ENCODE measurements at places on chromosomes 2 and 18.

GRCh38 chr2:239582476-239582875 lies 181.7 kb upstream of the HDAC4 start:
- DNase-seq, result no peak

DNA sequence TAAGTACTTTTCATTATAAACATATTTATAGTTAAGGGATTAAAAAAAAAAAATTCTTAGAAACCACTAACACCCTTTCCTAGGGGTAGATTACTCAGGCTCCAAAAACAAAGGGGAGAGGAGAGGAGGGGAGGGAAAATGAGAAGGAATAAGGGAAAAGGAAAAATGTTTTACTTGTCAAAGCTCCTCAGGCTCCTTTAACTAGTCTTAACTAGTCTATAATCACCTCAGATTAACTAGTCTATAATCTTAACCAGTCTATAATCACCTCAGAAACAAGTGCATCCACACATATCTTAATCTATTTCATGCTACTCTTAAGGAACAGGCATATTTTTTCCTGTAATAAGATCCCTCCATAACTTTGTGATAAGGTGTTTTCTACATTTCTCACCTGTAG lies 76.4 kb downstream of the KANSL1L start:
- DNase-seq, result no peak

- no peak for DNase-seq
Measured at GRCh38 chr2:113895819-113896563, 6.1 kb downstream of the ACTR3 start.

- DNase-seq, result no peak
Measured at GRCh38 chr18:36490897-36491296, 193.4 kb downstream of the FHOD3 start.

GRCh38 chr2:59752071-59752470 lies 801.4 kb downstream of the BCL11A start:
- DNase-seq, result no peak

DNA sequence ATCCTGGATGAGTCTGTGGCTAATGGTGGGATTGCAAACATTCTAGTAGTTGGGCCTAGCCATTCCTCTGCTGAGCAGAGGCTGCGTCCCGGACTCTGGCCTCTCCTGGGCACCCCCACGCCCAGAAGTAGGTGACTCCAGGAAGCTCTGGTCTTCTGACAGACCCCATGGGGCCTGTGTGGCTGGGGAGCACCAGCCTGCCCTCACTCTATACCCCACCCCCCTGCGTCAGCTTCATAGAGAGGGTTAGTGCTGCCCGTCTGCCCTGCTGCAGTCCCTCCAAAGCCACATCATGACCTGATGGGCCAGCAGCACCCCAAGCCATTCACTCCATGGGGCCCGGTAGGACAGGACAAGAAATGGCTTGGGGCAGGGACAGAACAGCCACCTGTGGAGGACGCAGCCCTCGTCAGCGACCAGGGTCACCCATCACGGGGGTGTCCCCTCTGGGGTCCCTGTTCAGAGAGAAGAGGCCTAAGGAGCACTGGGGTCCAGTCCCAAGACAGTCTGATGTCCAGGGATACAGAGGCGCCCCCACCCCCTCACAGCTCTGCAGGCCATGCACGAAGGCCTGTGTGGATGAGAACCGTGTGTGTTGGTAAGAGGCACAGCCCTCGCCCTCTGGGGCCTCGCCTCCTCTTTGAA lies 238.3 kb downstream of the ATAD2B start:
- no peak for DNase-seq

DNA sequence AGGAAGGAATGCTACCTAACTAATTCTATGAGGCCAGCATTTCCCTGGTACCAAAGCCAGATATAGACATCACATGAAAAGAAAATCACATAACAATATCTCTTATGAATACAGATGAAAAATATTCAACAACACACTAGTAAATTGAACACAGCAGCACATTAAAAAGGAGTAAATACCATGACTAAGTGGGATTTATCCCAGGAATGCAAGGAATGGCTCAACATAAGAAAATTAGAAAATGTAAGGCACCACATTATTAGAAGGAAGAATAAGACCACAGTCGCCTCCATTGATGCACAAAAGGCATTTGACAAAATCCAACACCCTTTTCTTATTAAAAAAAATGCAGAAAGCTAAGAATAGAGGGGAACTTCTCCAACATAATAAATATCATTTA lies 133.9 kb downstream of the TTC32 start:
- DNase-seq, result no peak

DNA sequence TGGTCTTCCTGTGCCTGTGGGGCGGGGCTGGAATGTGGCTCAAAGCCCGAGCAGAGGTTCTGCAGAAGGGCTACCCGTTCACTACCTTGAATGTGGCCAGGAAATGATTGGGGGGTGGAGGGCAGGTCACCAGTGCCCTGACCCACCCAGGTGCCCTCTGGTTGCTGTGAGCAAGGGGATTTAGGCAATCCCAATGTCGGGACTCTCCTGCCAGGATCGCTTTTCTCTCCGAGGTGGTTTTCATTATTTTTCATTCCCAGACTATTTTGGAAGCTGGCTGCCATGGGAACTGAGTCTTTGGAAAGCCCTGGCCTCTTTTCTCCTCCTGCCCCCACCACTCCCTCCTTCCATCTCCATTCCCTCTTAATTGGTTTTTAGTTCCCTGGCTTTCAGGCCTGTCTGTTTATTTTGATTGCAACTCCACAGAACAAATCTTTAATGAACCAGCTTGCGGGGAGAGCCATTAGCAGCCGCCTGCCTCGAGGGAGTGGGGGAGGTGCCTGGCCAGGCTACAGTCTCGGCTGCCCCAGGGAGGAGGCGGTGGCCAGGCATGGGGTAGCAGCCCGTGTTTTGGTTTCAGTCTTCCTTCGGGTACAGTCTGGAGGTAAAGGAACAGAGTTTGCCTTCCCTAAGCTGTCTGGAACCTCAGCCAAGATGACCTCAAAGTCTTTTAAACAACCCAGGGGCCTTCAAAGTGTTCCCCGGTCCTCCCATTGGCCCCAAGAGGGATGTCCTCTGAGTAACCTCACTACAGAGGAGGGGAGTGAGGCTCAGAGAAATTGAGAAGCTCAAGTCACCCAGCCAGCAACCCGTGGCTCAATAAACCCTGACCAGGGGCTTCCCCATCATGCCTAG lies 114.4 kb upstream of the HAAO start:
- no peak for DNase-seq

DNA sequence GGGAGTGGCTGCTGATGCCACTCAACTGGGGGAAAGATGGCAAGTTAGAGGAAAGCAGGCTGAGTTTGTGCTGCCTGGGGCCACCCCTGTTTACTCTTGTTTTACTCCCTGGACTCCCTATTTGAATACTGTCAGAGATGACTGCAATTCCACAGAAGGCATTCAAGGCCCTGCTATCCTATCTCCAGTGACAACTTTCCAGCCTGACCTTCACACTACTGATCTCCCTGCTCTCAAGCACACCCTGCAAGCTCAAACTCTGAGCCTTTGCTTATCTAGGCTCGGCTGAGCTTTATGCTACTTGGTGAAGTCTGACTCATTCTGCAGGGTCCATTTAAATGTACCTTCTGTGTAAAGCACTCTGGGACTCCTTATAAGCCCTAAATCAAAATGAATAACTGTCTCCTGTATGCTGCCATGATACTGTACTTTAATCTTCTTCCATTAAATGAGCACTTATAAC lies 39.3 kb upstream of the DSG1 start:
- DNase-seq, result no peak

GRCh38 chr2:17821535-17822444 lies 5.5 kb downstream of the MSGN1 start:
- DNase-seq, result no peak

DNA sequence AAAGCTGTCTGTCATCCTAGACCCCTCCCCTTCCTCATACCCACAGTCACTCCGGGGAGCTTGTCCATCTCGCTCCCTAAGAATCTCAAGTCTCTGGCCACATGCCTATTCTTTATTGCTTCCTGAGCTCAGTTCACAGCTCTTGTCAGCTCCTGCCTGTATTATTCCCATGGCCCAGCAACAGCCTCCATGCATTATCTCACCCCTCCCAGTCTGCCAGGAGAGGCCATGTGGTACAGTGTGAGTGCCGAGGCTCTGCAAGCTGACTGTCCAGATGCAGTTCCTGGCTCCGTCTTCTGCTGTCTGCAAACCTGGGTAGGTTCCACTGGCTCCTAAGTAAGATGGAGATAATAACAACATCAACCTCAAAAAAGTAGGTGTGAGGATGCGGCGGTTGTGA lies 79.7 kb downstream of the MRPS9 start:
- DNase-seq, result no peak

- no peak for DNase-seq
Measured at GRCh38 chr2:120406566-120406965, 60.6 kb downstream of the INHBB start.

GRCh38 chr2:48983551-48983950 lies 170.8 kb downstream of the FSHR start:
- DNase-seq, result no peak

- DNase-seq, result no peak
Measured at GRCh38 chr18:56511996-56512395, 126.4 kb downstream of the TXNL1 start.

GRCh38 chr2:127624756-127625571 lies 21.0 kb upstream of the GPR17 start:
- no peak for DNase-seq

GRCh38 chr2:159960414-159960813 lies 102.0 kb downstream of the PLA2R1 start:
- DNase-seq, result peak; percentile 12

DNA sequence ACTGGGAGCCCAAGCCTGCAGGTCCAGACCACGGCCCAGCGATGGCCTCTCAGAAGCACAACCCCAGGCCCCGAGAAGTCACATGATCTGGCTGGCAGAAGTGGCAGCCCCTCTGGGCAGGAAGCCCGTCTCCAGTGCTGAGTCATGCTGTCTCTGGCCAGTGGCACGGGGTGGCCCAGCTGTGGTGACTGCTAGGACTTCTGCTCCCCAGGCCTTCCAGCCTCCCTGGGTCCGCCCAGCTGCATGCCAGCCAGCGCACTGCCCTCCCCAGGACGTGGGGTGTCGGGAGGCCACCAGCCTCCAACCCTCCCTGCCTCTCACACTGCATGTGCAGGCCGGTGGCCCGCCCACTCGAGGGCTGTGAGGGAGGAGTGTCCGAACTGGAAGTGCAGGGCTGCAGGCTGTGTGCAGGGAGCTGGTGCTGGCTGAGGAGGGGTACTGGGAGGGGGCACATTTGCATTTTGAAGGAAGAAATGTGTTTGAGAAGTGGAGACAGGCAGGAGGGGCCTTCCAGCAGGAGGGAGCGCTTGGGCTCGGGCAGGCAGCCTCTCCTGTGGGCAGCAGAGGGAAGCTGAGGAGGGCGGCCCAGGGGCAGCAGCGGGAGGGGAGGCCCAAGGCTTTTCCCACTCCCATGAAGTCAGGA lies 17.0 kb upstream of the HPCAL1 start:
- DNase-seq, result peak; percentile 71

DNA sequence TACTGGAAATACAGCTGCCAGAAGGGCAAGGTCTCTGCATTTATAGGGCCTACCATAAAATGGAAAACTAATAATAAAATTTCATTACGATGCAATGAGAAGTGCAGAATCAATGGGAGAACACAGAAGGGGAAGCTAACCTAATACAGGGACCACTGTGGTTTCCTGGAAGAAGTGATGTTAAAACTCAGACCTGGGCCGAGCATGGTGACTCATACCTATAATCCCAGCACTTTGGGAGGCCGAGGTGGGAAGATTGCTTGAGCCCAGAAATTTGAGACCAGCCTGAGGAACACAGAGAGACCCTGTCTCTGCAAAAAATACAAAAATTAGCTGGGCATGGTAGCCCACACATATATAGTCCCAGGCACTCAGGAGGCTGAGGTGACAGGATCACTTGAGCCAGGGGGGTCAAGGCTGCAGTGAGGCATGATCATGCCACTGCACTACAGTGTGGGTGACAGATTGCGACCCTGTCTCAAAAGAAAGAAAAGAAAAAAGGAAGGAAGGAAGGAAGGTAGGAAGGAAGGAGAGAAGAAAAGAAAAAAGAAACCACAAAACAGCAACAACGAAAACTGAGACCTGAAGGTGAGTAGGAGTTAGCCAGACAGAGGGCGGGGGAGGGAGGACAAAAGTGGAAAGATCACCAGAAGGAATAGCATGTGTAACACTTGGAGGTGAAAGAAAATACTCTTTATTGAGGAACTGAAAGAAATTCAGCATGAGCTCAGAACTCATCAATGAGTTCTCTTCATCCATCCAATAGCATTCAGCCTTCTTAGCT lies 58.3 kb upstream of the DTNA start:
- no peak for DNase-seq

- DNase-seq, result no peak
Measured at GRCh38 chr2:178386986-178387597, 63.9 kb downstream of the PRKRA start.

DNA sequence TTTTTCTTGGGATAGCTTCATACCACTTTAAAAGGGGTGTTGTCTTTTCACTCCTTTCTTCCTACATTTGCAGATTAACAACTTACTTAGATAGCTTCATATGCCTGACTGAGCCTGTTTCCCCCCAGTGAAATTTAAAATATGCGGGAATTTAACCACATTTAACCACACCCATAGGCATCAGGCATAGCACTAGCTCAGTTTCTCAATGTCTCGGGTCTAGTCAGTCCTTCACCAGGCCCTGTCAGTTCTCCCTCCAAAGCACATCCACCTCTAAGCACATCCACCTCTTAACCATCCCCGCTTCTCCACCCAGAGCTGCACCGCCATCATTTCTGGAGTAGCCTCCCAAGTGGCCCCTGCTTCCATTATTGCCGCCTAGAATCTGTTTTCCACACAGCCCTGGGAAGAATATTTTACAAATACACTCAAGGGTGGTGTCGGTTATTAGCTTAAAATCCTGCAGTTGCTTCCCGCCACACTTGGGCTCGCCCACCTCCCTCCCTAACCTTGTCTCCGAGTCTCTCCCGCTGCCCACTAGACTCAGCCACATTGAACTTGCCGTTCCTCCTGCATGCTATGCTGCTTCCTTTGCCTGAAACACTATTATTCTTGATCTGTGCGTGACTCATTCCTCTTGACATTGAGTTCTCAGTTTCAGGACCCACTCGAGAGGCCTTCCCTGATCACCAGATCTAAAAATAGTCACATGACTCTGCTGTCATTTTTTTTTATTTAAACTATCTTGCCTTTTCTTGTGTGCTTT lies 68.3 kb downstream of the SPTBN1 start:
- no peak for DNase-seq

DNA sequence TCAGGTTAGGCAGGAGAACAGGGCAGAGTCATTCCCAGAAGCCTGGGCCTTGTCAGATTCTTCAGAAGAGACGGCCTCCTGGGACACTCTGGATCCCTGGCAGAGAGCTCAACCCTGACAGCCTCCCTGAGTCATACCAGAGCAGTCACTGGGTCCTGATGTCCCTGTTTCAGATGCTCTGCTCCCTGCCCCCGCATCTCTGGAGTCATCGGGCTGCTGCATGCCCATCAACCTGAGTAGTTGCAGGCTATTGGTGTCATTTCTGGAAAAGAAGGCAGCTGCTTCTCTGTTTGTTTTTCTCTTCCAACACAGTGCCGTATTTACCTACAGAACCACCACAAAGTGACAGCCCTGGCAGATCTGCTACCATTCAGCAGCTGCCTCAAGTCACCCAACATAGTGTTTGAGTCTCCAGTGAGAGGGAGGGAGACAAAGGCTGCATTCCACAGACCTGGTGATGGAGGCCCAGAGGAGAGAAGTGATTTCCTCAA lies 145.1 kb downstream of the B3GNT2 start:
- DNase-seq, result no peak

GRCh38 chr2:120442923-120443571 lies 97.1 kb downstream of the INHBB start:
- peak; percentile 63 for DNase-seq
